ENCODE measurements at places on chromosomes 5 and 9.

DNA sequence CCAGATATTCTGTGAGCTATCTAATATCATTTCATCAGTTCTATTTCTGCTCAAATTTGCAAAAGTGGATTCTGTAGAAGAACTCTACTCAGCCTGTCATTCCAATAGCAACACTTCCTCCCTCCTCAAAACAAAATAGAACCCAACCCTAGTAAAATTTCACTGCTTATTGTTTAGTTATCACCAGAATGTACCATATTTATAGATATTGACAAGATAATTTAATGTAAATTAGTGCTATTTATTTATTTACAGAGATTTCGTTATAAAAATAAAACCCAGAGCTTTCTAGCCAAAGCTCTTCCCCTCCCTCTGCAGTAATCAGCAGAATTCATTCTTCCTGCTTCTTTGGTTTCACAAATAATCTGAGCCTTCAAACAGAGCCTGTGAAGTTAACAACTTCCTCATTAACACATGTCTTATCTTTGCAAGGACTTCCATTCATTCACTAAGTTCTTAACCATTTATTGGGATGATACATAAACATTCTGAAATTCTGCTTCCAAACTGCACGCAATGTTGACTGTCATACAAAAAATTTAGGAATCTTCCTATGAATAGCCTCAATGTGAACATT is 73.7 kb upstream of the PJA2 start:
- no peak for DNase-seq

- no peak for DNase-seq
Observed at GRCh38 chr9:115340314-115340713, 222.4 kb upstream of the TNC start.

DNA sequence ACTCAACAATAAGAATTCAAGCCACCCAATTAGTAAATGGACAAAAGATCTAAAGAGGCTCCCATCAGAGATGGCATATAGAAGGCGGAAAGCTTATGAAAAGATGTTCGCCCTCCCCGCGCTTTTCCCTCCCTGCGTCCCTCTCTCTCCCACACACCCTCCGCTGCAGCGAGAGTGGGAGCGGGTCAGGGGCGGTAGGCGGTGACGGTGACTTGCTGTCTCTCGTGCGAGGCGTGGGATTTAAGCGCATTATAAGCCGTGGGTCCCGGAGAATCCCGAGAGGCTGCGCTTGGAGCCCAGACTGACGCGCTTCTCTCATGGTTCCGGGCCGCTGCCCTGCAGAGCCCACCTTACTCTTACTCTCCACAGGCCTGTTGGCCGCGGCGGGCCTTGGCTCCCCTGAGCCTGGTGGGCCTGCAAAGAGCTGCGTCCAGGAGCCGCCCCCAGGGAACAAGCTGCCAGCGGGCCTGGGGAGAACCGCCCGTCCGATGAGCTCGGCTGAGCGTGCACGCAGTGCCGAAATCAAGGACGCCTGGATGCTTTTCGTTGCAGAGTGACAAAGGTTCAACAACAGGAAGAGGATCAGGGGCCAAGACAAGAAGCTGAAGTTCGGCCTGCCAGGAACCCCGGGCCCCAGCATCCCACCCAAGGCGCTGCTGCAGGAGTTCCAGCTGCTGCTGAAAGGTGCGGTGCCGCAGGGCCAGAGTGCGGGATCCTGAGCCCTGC is 42.6 kb upstream of the BICD2 start:
- no peak for DNase-seq

DNA sequence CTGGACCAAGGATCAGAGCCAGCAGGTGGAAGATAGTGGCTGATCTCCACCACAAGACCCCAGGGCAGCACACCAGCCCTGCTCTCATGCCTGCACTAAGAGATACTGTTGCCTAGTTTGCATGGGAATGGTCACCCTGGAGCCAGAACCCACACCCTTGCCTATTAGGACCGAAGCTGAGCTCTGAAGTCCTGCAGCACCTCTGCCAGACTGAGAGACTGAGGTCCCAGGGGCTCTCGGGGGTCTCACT is 11.3 kb downstream of the ACSL6 start:
- no peak for DNase-seq

DNA sequence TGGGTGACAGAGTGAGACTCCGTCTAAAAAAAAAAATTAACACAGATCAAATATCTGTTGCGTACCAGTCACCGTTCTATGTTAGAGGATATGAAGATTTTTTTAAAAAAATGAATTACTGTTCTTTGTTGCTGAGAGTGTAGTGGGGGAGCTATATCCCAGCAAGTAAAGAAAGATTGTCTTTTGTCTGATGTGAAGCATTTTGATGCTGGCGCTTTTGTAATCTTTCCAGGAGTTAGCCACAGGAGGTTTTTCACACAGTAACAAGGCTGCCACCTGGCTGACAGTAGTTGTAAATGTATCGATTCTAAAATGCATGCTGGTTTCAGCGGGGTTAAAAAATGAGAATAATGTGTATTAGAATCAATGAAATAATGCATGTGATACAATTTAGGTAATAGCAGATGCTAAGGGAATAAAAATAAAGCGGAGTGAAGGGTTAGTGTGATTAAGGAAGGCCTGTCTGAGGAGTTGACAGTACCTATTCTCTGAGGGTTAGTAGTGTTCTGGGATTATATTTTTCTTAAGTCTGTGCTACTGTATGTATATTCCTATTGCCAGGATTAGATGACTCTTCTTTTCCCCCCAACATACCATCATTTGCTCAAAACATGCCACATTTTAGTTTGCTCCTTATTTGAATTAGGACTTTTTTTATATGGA is 3.4 kb downstream of the LMNB1 start:
- no peak for DNase-seq

GRCh38 chr9:20945269-20945668 is 86.2 kb downstream of the HACD4 start:
- no peak for DNase-seq

GRCh38 chr5:11496137-11496719 is 408.0 kb downstream of the CTNND2 start:
- no peak for DNase-seq

GRCh38 chr9:120136696-120137095 is 443.3 kb downstream of the CDK5RAP2 start:
- DNase-seq = no peak

- no peak for DNase-seq
Observed at GRCh38 chr9:131733541-131734061, 6.3 kb downstream of the RAPGEF1 start.

DNA sequence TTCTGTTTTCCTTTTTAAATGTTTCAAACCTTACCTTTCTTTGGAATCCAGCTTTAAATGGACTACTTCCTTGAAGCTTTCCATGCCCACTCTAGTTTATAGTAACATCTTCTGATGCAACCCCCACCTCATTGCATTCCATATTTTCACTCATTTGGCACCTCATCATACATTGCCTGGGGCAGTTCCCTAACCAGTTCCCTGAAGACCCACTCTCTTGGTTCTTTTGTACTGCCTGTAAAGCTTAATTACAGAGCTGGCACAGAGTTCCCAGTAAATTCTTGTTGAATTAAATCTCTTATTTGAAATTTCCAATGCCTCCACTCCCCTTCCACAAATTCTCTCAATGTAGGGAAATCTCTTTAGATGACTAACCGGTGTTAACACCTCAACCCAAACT is 257.2 kb downstream of the ARRDC3 start:
- no peak for DNase-seq

- DNase-seq = no peak
Observed at GRCh38 chr5:107341376-107342084, 329.2 kb downstream of the EFNA5 start.

GRCh38 chr9:20805766-20806165 is 121.7 kb downstream of the FOCAD start:
- DNase-seq = no peak

DNA sequence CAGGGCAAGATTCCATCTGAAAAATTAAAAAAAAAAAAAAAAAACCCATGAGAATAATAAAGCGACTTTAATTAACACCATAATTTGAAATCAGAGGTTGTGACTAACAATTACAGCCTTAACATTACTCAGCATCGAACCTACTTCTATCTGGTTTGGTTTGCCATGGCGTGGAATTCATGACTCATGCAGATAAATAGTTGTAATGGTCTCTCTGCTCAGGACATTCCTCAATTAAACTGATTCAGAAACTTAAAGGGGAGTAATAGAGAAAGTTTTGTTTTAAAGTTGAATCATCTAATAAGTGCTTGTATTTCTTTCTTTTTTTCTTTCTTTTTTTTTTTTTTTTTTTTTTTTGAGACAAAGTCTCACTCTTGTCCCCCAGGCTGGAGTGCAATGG is 135.5 kb downstream of the SPATA31D1 start:
- no peak for DNase-seq

DNA sequence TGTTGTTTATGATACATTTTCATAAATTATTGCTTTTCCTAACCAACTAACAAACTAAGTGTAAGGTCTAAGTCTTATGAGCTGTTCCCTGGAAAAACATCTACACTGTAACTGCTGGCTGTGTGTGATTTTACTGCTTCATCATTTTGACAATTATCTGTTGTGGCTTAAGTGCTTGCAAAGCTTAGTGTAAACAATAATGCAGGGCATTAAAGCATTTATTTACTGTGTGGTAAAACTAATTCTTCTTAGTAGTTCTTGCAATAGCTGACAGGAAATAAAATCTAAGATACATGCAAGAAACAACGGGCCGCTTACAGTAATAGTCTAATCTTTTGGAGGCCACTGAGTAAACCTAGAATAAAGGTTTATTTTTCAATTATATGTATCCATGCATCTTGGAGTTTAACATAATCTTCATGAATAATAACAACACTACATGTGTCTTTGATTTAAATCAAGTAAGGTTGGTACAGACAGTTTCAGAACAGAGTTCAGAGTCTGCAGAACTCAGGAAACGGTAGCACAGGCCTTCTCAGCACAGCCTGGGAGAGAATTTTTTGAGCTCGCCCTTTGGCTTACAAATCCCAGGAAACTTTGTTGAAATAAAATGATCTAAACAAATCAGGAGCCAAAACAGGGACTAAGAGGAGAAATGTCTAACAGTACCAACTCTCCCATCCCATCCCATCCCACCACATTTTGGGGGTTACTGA is 473.1 kb downstream of the NR2F1-AS1 start:
- no peak for DNase-seq

- no peak for DNase-seq
Observed at GRCh38 chr9:129281506-129282145, 103.6 kb upstream of the IER5L start.

GRCh38 chr5:55004729-55005128 is 19.3 kb upstream of the GZMK start:
- DNase-seq = no peak

DNA sequence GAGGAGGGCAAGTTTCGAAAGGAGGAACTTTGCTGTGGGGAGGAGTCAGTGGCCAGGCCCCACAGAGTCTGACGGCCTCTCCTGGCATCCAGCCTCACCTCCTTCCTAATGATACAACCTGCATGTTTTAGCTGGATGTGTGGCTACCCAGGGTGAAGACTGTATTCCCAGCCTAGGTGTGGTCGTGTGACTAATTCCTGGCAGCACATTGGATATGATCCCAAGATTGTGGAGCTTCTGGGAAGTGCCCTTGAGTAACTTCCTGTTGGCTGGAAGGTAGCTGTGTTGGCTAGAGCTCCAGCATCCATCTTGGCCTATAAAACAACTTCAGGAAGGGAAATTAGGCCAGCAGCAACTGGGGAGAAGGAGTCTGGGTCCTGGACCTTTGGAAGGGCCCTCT is 19.0 kb upstream of the LPCAT1 start:
- no peak for DNase-seq

- no peak for DNase-seq
Observed at GRCh38 chr5:1540831-1541701, 17.3 kb upstream of the LPCAT1 start.

DNA sequence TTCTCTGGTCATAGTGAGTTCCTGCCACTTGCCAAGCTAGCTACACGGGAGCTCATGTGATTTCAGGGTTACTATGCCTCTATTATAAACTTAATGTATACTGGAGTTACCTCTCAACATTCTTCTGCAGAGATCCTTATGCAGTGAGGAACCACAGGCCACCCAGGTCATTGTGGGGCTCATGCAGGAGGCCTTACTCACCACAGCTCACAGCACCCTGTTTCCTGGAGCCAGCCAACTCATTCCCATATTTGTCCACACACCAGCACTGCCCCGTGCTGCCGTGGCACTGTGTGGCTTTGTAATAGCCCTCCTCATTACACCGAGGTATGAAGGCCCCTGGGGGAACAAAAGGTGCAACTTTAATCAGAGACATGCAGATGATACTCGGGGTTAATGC is 520.0 kb downstream of the SPOCK1 start:
- DNase-seq = no peak

DNA sequence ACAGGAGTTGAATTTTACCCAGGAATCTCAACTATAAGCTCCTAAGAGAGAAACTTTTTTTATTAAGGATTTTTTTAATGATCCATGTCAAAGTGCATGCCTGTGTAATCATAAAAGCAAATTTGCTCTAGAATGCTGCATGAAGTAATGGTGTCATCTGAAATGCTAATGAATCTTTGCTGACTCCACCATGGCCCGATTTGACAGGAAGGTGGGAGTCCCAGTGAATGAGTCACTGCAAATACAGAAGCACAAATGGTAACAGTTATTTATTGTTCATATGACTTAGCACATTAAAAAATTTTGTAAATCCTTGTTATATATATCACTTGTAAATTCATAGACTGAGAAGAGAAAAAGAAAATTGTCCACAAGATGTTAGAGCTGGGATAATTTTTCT is 341.3 kb downstream of the RASEF start:
- no peak for DNase-seq

GRCh38 chr9:36029765-36030528 is 6.8 kb upstream of the RECK start:
- no peak for DNase-seq

GRCh38 chr5:142979636-142980035 is 209.5 kb downstream of the ARHGAP26 start:
- DNase-seq = no peak

DNA sequence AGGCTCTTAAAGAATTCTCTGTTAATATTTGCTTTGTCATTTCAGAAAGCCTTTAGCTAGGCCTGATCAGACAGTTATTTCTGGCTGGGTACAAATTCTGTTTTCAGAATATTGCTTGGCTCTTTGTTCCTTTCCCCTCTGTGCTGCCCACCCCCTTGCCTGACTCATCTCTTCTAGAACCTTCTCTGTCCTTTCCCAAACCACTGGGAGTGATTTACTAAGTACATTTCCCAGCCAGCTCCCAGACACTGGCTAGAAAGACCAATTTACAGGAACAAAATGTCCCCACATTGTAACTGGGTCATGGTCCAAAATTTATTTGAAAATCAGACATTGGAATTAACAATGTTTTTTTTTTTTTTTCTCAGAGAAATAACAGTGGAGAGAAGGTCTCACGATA is 133.1 kb upstream of the MAP1B start:
- DNase-seq = no peak

- DNase-seq = no peak
Observed at GRCh38 chr5:139723986-139724587, 71.5 kb upstream of the PSD2 start.

- DNase-seq = no peak
Observed at GRCh38 chr5:113390224-113390623, 44.6 kb downstream of the TSSK1B start.

DNA sequence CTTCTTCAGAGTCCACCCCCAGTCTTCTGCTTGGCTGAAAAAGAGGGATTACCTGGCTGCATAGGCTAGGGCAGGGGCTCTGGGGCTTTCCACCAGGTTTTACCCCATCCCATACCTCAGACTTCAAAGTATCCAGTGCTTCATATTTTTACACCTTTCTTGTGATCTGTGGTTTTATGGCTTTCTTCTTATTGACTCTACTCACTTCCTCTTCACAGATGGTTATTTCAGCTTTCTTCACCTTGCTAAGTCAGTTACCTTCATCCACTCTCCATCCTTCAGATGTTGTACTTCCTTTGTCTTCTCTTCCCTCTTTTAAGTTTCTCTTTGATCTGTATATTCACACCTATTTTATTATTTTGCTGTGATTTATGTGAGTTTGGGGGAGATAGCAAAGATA is 104.3 kb downstream of the GRIA1 start:
- DNase-seq = no peak

Data from stimulated activated CD4-positive, alpha-beta T cell treated with anti-CD3 and anti-CD28 coated beads, Interleukin-1b, Interleukin-23, amount 100 ng/mL, for 1 hour (primary cell).